ENCODE measurements at places on chromosomes 4 and X.

- no peak for DNase-seq
These were observed 29.2 kb downstream of the NKX1-1 start for GRCh38 chr4:1376841-1377605.

DNA sequence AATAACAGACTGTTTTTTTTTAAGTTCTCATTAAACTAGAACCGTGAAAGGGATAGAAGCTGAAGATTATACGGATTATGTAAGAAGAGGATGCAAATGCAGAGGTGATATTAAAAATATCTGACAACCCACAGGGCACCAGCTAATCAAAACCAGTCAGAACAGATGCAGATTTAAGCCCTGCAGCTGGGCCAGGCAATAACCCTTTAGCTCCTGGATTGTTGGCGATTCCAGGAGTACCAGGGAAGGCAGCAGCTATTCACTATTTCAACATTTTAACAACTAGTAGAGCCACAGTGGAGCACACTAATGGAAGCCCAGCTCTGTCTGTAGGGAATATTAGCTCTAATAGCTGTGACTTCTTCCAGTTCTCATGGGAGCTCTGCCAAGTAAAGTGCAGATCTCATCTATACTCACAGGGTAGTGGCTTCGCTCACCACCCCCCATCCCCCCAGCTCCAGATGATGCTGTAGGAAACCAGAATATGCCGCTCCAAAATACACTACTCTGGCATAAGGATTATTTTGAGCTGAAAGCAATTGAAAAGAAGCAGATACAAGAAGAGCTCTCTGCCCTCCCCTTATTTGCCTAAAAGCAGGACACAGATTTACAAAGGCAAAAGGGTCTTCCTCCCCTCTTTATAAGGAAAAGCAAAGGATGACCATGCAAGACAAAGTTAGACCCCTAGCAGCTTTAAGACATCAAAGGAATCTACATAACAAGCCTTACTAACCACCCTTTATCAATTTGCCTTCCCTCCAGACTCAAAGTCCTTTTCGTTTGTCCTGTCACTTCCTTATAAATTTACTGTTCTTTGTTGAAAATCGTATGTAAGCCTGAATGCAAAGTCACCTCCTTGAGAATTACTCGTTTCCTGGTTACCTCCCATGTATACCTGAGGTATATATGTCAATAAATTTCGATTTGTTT is 13.7 kb downstream of the SCD5 start:
- DNase-seq = no peak

DNA sequence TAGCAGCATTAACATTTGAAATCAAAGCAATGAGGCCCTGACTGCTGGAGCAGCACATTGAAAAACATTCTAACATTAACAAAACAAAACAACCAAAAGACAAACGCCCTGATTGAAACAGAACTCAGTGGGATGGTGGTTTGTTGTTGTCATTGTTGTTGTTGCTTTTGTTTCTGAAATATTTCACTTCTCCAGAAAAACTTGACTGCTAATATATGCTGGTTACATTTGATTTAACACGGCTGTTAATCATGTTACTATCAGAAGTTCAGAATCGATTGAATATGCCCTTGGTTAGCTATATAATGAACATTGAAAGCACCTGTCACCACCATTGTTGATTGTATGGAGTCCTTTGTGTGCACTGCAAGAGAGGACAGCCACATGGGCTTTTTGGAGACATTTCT is 790.4 kb upstream of the GALNTL6 start:
- no peak for DNase-seq

- no peak for DNase-seq
These were observed 588.2 kb upstream of the ADGRL3 start for GRCh38 chr4:60611762-60612496.

GRCh38 chr4:76007089-76007862 is at the start of gene CXCL9:
CXCL9 (minus strand) TSS chr4:76007509; CDS start chr4:76007449, 60 bp downstream.
- DNase-seq = no peak

GRCh38 chrX:16125520-16126149 is 2.3 kb downstream of the GRPR start:
- DNase-seq = no peak

- DNase-seq = no peak
These were observed 4.8 kb downstream of the NOP14 start for GRCh38 chr4:2958446-2958845.

DNA sequence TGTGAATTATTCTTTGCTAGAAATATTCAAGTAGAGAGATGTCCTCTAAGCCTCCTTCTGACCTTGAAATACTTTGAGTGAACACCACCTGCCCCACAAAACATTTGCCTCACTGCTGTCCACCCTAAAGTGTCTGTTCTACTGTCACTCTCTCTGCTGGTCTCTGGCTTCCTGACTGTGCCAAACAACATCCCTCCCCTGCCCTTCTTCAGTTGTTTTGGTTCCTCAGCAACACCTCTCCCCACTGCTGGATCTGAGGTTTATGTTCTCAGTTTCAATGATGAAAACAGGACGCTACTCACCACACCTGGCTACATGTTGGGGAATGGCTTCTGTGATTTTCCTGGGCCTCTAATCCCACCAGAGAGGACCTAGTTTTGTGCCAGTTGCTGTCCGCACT is 456.9 kb downstream of the BCOR start:
- no peak for DNase-seq

- peak; percentile 8 for DNase-seq
These were observed 929 bp downstream of the ZBTB33 start for GRCh38 chrX:120251471-120252011.

Data from stimulated activated CD4-positive, alpha-beta T cell treated with anti-CD3 and anti-CD28 coated beads, Interleukin-4, amount 100 ng/mL, for 24 hours (primary cell).